ENCODE measurements at places on chromosomes 13 and 19. TPM values are rescaled to one million over a fixed set of nuclear protein-coding genes. Genes with fewer than 3 reads are reported as not detected.
A peak's percentile ranks its signal among the peaks of the same experiment; 100 is the strongest.

DNA sequence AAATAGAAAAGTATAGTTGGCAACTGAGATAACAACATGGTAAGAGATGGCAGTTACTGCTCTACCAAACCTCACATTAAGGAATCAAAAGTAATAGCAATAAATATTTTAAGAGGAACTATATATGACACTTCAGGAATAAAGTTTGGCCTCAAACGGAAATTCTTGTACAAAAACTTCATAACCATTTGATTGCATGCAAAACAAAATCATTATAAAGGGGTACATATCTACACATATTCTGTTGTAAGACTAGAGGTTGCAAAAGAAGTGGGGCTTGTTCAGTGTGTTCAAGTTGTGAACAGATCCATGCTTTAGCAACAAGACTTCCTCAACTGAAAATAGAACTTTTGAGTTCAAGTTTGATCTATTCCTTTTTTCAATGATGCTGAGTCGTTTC lies 133.5 kb upstream of the MIR17HG start:
- no peak for DNase-seq

Gene CAPS
- 2.7 TPM for total RNA-seq

Gene TMEM147
- 208 TPM for total RNA-seq

DNA sequence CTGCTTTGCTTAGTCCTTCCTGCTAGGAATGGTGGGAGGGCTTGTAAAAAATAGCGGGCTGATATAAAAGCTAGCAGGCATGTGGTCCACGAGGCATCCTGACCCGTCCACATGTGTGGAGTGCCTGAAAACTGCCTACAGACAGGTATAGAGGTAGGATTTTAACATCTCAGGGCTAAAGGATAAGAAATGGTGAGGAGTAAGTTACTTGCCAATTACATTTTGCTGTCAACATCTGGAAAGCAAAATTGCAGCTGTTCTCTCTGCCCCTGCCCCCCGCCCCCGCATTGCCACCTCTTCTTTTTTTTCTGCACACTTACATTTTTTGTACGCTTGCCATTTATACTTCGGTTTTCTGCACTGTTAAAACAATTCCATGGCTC lies 21.0 kb downstream of the NFIX start:
- no peak for DNase-seq

Gene LIPE
- 7.5 TPM for total RNA-seq

Gene TRIP10
- 92.2 TPM for total RNA-seq

DNA sequence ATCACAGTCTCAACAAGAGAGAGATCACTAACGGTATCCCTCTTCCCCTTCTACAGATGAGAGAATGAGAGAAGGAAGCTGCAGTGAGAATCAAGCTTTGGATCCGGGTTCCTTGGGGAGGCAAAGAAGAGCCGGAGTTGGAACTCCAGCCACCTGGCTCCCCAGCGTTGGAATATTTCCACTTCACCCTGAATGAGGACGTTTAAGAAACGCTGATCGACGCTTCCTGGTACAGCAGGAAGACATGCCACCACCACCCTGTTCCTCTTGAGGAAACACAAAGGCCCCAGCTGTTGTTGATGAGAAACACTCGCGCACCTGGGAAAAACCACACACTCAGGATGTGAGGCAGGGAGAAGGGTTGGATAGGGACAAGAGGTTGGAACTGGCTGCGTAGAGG lies 11.3 kb upstream of the CACNG8 start:
- DNase-seq, result peak; percentile 21

DNA sequence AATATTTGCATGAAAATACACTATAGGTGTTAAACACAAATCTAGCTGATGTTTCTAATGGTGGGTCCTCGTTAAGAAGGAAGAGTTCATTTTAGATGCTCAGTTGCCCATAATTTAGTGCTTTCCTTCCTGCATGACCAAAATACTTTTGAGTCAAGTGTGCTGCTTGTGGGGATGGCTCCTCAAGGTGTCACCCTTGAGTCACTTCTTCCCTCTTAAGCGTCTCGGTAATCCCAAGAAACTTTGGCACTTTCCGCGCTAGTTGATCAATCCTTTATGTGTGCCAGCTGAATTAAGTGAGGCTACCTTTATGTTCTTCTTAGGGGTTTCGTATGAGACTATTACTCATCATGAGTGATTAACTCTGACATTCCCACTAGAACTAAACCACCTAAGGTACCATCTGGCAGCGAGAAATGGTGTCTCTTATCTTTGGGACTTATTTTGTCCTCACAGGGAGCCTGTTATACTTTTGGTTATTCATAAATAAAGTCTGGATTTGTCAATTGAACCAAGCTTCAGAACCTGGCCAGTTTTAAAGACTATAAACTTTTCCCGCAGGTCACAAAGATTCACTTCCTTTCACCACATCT lies 106.8 kb downstream of the NHLRC3 start:
- DNase-seq, result peak; percentile 63

DNA sequence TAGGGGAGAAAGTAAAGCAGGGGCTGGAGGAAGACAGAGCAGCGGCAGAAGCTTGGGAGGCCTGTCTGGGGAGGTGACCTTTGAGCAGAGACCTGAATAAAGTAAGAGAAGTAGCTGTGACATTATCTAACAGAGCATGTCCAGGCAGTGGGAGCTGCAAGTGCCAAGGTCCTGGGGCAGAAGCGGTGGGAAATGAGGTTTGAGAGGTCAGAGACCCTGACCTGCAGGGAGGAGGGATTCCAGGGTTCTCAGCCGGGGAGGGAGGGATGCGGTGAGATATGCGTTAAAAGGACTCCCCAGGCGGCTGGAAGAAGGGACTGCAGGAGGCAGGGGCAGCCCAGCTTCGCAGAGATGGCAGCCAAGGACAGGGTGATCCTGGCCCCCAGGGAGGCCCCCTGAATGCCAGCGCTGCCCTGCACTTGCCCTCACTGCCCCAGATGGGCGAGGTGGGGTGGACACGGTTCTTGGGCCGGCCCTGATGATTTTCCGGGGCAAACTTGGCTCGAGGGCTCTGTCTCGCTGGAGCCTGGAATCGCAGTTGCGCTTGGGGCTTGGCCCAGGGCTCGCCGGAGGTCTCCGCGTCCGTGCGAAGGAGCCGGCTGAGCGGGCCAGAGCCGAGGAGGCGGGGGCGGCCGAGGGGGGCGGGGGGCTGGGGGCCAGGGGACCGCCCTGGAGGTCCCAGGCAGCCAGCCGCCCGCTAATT lies 3.2 kb downstream of the CRLF1 start:
- DNase-seq, result peak; percentile 91

DNA sequence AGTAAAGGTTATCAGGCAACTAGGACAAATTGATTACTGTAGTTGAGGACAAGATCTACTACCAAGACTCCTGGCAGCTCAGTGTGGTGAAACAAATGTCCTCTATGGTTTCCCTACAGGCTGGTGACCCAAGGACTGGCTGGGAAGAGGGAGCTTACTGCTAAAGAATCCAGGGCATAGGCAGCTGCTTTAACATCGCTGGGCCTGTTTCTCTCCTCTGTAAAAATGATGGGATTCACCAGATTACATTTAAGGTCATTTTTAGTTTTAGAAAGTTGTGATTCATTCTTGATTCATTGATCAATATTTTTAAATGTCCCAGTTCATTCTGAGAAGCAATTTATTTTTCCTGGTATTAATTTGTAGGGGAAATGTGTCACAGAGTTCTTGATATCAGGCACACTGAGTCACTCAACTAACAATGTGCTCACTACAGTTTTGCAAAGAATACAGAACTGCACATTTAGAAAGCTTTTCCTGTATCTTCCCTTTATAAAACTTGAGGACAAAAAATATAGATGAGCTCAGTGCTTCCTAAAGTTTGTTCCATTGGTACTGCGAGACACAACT lies 19.6 kb upstream of the FAM124A start:
- no peak for DNase-seq

DNA sequence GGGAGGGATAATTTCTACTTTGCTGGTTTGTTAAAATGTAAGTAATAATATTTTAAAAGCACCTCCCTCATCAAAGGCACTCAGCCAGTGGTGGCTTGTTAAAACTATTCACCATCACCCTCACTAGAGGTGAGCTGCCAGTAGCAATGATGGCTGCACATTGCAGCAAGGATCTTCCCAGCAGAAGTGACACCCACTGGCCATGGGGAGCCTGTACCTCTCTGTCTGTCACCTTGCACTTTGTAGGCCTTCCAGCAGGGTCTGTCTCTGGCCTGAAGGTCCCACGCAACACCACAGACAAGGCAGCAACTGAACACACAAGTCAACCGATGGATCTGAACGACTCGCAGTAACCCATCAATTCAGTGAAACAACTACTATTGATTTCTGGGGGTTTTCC lies 47.3 kb upstream of the C13orf42 start:
- no peak for DNase-seq

Gene ICAM3
- total RNA-seq, result 15.2 TPM

Gene PNKP
- 94.7 TPM for total RNA-seq

Gene NAPSA
- total RNA-seq, result 0.44 TPM

Gene VSIG10L
- total RNA-seq, result 13.2 TPM

Gene PGLYRP2
- not detected for total RNA-seq

Measured in H7 (cell line).